ENCODE measurements at places on chromosomes 12 and 14.
A peak's percentile ranks its signal among the peaks of the same experiment; 100 is the strongest.

DNA sequence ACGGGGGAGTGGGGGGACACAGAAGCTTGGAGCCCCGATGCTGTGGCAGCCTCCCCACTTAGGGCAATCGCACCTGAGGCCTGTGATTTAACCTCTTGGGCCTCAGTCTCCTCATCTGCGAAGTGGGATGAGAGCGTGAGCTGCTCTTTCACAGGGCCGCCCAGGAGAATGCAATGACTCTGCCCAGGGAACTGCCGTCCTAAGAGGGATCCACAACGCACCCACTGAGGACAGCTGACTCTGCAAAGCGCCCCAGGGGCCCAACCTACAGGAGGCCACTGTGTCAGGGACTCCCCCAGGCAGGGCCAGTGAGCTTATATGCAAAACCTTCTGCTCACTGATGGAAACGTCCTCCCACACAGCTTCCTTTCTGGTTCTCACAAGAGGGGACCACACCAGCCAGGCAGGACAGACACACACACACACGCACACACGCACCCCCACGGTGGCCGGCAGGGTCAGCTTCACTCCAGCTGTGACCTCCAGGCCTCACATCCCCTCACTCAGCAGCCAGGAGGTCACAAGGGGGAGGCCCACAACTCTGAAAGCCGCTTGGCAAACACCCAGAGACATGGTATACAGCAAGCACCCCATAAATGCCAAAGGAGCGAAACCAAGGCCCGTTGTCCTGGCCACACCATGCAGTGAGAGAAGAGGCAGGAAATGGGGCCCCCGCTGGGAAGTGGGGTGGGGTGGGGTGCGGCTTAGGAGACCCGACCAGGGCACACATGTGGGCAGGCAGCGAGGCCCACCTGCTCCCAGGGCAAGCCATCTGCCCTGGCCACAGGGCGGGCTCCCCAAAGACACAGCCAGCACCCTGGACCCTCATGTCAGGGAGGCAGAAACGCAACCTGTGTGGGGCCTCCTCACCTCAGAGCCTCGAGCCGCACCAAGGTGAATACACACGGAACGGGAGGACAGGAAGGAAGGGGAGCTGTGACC, 73.3 kb downstream of the NCOR2 start:
- no peak for DNase-seq

- no peak for DNase-seq
Observed at GRCh38 chr12:6858799-6859198, 6.8 kb downstream of the USP5 start.

DNA sequence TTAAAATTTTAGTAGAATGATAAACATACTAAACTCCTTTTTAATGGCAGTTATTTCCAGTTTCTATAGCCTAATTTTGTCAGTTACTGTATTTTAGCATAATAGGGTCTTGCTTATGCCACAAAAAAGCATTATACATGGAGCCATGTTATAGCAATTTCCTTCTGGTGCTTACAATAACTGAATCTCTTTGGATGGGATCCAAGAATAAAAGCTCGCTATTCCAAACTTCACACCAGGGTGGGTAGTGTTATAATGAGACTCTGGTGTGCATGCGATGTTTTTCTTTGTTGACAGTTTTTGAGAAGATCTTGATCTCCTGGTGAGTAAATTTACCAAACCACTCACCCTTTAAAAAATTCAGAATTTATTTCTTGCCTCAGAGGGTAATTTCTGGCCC, 90.4 kb upstream of the CCDC91 start:
- peak; percentile 27 for DNase-seq

DNA sequence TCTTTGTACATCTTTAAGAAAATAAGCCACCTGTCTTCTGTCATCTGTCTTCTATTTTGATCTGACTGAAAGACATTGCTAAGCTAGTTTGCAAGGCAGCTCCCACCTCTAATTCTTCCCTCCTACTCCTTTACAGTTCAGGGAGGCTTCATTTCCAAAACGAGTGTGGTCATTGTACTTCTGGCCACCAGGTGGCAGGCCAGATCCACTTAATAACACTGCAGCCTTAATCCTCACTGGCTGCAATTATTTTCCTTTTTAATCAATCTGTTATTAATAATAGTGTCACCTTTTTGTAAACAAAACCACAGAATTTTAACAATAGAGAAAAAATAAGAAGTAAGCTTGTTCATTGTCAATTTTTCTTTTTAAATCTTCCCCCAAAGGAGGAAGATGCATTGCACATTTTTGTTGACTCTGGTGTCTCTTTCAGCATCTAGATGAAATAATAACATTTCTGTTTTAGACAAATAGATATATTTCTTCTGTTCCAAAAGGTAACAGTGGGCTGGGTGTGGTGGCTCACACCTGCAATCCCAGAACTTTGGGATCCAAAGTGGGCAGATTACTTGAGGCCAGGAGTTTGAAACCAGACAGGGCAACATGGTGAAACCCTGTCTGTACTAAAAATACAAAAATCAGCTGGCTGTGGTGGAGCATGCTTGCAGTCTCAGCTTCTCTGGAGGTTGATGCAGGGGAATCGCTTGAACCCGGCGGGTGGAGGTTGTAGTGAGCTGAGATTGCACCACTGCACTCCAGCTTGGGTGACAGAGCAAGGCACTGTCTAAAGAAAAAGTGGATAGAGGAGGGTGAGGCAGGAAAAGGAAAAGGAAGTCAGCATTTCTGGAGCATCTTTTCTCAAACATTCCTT, 23.3 kb downstream of the GABARAPL1 start:
- no peak for DNase-seq

DNA sequence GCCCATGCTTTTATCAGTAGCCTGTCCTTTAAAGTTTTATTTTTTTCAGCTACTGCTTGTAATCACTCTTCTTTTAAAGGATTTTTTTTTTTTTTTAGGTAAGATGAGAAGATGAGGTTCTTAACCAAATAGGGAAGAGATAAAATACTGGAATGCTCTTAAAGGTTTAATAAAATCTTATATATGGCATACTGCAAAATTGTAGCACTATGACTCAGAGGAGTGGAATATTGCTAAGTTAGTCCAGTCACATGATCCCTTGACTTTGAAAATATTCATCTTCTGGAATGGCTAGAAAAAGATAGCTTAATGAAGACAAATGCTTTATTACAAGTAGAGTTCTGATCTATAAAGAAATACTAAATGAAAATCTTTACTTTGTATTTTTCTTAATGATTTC, 116.6 kb downstream of the NAV3 start:
- no peak for DNase-seq

GRCh38 chr12:10783252-10783651, 19.2 kb downstream of the TAS2R7 start:
- DNase-seq: no peak

GRCh38 chr12:44654646-44655639, 221.2 kb downstream of the NELL2 start:
- DNase-seq: peak; percentile 10

GRCh38 chr14:105161964-105162668, 6.5 kb downstream of the JAG2 start:
- DNase-seq: no peak

- DNase-seq: no peak
Observed at GRCh38 chr14:29806124-29806517, 121.5 kb downstream of the PRKD1 start.

GRCh38 chr12:76544601-76545261, 14.8 kb downstream of the OSBPL8 start:
- no peak for DNase-seq

DNA sequence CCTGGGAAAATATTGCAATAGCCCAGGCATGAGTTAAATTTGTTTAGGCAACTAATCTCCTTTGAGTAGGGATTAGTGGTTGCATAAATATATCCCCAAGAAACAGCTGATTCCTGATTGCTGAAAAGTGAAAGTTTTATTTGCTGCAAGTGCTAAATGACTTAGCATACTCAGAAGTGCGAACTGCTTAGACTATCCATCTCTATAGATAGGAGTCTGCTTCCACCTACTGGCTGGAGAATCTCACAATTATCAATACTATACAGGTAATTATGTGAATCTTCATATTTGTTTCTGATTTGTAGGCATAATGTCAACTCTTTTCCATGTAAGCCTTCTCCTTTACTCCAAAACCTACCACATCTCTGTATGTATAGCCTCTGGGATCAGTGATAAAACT, 12.0 kb upstream of the SLCO1B3 start:
- no peak for DNase-seq

DNA sequence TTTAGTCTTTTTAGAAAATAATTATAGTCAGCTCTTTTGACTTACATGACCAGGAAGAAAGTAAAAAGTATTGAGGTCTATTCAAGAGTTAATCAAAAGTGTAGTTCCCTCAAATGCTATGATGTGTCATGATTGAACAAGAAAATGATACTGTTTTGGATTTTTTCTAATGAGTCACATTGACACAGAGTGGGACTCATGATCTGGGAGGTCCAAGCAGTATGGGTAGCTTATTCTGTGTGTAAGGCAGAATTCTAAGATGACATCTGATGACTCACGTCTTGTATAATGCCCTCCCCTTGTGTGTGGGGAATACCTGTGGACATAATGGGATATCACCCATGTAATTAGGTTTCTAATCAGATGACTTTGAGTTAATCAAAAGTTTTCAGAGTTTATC, 178.1 kb upstream of the DDHD1 start:
- DNase-seq: no peak

GRCh38 chr14:53409289-53409688, 256.2 kb upstream of the DDHD1 start:
- DNase-seq: no peak

DNA sequence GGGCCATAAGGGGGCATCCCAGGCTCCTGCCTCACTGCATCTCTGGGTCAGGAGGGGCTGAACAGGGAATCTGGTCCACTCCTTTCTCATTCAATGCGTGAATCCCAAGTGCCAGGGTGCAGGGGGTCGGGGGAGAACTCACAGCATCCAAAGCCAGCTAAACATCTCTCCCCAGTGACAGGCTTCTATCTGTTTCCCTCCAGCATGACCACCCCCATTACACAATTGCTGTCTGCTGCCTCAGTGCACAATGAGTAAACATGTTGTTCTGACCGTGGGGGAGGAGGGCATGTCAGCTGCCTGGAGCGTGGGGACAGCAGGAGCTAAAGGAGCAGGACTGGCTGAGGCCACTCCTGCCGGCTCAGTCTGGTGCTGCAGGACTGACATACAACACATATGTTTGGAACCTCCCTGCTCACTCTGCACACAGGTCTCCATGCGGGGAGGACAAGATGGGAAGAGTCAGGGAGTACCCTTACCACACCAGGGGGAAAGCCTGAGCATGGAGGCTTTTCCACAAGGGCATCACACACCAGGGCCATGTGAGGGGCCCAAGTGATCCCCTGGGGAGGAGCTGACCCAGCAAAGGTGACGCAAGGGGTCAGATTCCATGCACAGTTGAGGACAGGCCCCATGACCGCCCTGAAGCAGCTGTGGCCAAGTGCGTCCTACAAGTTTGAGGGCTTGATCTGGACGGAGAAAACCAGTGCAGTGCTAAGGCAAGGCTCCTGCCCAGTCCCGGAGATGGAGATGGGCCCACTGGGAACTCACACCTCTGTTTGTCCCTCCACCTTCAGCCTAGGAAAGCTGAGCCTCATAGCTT, 1.4 kb downstream of the TNS2 start:
- no peak for DNase-seq

DNA sequence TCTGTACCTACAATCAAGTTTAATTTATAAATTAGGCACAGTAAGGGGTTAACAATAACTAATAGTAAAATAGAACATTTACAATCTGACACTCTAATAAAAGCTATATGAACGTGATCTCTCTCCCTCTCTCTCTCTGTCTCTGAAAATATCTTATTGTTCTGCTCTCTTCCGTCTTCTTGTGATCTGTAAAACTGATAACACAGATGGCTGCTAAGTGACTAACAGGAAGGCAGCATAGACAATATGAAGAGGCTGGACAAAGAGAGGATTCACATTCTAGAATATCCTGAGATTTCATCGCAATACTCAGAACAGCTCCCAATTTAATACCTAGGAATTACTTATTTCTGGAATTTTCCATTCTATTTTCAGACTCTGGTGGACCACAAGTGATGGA, 827.2 kb downstream of the FLRT2 start:
- DNase-seq: no peak

GRCh38 chr12:118645219-118645618, 268.9 kb downstream of the SUDS3 start:
- DNase-seq: no peak

GRCh38 chr12:47870175-47870781, 34.5 kb downstream of the VDR start:
- no peak for DNase-seq

DNA sequence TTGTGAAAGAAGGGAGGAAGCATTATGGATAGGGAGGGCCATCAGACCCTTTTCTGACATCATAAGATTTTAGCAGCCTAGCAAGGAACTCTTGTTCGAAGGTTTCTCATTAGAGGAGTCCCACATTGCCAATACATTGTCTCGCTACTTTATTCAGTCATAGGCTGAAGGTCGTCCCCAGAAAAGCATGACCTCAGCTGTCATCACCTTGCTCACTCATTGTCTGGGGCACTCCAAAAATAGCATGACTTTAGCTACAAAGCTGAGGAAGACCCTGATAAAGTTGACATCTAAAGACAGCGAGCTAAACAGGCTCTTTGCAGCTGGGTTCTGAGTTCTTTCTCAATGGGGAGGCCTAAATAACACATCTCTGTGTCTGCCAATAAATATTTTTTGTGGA, 112.4 kb upstream of the PTPRR start:
- DNase-seq: no peak

GRCh38 chr12:51171884-51172514, 936 bp downstream of the TFCP2 start:
- no peak for DNase-seq

DNA sequence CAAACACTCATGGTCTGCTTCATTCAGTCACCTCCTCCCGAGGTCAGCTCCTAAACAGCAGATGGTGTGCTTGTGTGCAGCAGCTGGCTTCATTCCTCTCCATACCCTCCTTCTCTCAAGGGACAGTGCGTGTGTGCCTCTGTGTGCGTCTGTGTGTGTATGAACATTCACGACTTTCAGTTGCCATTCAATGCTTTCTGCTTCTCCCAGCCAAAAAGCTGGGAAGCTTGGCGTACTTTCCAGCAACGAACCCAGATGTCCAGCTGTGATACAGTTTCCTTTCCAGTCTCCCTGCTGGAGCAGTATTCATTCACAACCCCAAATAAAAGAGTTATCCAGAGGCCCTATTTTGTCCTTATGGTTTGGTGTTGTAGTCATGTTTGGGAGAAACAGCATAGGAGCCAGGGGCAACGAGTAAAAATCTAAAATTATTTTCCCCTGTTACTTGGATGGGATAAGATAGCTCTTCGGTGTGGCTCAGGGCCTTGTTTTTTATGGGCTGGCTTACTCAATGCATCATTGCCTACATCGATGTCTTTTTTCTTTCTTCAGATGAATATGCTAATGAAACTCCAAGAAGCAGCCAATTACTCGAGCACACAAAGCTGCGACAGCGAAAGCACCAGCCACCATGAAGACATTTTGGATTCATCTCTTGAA, 379.3 kb downstream of the NAV3 start:
- DNase-seq: peak; percentile 99
